Epithelial cell of proximal tubule (primary cell): ENCODE measurements at places on chromosomes 7 and 10. TPM values are rescaled to one million over a fixed set of nuclear protein-coding genes. Genes with fewer than 3 reads are reported as not detected.

The CACUL1 gene
- 19.8 and 23.2 TPM in 2 replicates for total RNA-seq

DNA sequence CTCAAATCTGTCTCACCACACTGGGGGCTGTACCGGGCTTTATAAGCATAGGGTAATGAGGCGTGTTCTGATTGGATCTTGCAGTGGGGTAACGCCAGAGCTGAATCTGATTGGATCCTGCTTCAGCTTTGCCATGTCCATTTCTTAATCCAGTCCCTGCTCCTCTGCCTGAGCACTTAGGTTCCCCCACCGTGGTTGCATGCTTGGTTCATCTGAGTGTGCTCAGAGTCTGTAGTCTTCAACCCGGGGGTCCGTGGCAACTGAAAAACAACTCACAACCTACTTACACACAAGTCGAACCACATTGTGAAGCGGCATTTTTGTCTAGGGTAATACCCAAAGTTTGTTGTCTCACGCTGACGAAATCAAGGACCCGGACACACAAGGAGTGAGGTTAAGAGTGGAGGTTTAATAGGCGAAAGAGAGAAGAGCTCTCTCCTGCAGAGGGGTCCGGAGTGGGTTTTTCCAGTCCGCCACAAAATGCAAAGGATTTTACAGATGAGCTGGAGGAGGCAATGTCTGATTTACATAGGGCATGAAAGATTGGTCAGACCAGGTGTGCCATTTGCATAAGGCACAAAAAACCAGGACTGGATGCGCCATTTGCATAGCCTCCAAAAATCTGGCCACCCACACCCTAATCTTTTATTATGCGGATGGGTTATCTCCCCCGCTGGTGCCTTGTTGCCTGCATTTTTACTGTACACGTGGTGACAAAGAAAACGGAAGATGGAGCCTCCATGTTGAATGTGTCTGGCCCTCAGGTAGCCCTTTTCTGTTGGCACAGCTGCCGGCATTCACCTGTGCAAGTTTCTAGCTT is 641.8 kb upstream of the FOXK1 start:
- DNase-seq = no peak

DNA sequence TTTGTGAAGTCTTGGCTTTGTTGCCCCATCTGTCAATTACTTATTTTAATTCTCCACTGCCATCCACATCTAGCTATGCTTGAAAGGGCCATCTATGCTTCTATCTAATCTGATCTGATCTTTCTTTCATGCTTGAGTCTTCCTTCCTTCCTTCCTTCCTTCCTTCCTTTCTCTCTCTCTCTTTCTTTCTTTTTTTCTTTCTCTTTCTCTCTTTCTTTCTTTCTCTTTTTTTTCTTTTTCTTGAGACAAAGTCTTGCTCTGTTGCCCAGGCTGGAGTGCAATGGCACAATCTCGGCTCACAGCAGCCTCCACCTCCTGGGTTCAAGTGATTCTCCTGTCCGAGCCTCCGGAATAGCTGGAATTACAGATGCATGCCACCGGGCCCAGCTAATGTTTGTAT is 11.3 kb downstream of the TFR2 start:
- no peak for DNase-seq

DNA sequence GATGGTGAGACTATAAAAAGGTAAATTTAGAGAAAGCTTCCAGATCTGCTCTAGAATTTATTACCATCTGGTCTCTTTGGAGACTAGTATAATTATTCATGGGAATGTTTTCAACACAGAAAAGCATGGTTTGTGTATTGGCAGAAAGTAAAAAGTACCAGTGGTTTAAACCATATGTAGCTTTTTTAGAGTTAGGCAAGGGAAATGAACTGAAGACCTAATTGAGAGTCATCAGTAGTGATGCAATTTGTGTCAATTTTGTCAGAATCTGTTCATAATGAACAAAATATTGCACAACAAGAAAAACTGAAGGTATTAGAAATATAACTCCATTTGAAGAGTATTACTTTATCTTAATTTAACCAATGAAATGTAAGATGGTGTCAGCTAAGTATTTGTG is 181.4 kb downstream of the ADK start:
- DNase-seq = no peak

DNA sequence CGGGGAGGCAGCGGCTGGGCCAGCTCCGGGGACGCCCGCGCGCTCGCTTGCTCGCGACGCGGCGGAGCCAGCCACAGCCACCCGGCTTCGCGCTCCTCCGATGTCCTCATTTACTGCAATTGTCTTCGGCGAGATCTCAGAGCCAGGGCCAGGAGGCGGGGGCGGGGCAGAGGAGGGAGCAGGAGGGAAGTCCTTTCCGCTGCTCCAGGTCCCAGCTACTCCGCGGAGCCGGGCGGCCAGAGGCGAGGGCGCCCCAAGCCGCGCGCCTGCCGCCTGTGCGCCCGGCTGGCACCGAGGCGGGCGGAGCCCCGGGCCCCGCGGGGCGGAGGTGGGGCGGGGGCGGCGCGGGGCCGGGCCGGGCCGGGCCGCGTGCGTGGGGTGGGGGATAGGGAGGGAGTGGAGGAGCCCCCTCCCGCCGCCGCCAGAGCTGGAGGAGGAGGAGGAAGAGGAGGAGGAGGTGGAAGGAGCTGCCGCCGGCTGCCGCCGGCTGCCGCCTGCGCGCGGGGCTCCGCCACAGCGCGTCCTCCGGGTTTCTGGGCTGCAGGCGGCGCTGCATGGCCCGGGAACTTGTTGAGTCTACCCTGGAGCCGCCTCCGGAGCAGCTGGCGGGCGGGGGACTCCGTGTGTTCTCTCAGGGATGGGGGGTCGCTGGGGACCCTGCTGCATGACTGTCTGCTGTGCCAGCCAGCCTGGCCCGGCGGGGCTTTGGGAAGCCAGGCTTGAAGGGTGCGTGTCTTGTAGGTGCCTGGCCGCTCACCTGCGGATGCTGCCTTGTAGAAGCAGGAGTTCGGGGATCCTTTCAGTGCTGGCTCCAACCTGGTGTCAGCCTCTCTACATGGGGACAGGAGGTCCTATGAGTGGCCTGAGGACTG is at the start of gene INSYN2A:
Gene INSYN2A (minus strand): TSS at position 310 of the 872 bp plus-strand sequence. CDS start 20,196 bp downstream, outside the sequence.
- no peak for DNase-seq

The GALNT17 gene
- total RNA-seq = 0.12 TPM in 1 of 2 replicates, not detected in the other
